H1 (cell line): ENCODE measurements at places on chromosomes 1 and 21. TPM values are rescaled to one million over a fixed set of nuclear protein-coding genes. Genes with fewer than 3 reads are reported as not detected.

Gene PADI3
- polyA plus RNA-seq, result 0.94 and 1.9 TPM in 2 replicates

Gene KRTAP13-4
- polyA plus RNA-seq, result 0.64 and 1.2 TPM in 2 replicates

Gene PNRC2
- 57.5 and 84.0 TPM in 2 replicates for polyA plus RNA-seq

Gene CHAF1B
- polyA plus RNA-seq, result 11.0 and 11.8 TPM in 2 replicates

Gene GBP1
- polyA plus RNA-seq, result not detected in 2 replicates

Gene FHAD1
- polyA plus RNA-seq, result 0.39 TPM in 2 replicates
